ENCODE measurements at places on chromosomes 2 and 18.

DNA sequence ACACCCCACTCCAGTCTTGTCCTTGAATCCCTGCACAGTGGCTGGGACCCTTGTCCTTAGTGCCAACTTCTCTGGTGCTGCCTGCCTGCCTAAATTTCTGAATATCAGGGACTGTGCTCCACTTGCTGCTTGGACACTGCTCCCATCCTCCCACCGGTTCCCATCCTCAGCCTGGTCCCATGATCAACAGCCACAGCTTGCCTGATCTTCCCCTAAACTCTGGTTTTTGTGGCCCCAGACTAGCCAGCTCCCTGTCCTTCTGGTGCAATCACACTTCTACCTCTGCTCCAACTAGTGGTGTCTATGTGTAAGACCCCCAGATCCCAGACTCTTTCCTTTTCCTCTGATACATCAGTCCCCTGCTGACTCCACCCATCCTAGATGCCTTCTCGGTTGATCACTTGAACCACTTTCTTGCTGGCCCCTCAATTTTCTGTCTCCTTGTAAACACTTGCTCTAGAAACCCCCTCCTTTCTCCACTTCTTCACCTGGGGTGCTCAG, 37.2 kb upstream of the POLE4 start:
- no peak for DNase-seq

- no peak for DNase-seq
Observed at GRCh38 chr2:164110515-164110914, 374.7 kb upstream of the FIGN start.

DNA sequence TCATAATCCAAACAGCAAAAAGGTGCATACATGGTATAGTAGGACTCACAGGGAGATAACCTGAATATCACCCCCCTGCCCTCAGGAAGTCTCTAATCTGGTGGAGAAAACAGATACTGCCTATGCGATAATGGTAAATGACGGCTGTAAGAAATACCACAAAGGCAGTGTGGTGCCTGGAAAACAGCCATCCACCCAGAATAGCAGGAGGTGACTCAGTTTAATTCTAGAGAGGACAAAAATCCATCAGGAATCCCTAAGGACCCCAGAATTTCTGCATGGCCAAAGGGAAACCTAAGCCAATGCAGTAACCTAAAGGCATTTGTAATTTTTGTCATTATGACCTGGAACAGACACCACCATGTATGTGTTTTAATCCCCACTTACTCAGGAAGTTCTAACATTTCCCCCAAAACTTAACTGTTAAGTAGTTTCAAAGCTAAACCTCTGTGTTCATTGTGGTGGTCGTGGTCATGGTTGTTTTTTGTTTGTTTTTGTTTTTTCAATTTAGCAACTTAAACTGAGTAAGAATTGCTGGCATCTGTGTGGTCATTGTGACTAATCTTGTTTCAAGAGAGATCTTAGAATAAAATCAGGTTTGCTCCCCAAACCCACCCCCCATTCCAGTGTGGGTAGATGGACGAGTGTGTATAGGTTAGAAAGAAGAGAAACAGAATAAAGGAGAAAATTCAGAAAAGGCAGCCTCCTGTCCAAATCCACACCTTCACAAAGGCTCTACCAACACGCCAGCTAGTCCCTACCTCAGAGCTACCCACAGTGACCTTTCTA, 121.5 kb upstream of the CDCA7 start:
- DNase-seq: no peak

DNA sequence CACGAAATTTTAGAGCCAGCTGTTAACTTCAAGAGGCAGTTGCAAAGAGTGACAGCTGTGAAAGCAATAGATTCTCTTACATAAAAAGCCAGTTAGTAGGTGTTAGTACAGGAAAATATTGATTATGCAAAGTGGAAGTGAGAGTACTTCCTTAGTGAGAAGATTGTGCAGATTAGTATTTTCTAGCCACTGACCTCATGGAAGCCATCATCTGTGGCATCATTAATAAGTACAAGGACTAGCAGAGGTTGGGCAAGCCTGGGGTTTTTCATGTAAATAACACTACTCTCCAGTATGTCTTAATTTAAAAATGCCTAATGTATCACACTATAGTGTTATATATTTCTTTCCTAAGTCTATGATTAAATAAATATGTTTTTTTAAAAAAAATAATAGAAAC, 166.2 kb upstream of the DTNA start:
- DNase-seq: no peak

GRCh38 chr2:28471214-28471613, 24.6 kb upstream of the PLB1 start:
- no peak for DNase-seq

- no peak for DNase-seq
Observed at GRCh38 chr2:187842978-187843847, 289.0 kb upstream of the TFPI start.

DNA sequence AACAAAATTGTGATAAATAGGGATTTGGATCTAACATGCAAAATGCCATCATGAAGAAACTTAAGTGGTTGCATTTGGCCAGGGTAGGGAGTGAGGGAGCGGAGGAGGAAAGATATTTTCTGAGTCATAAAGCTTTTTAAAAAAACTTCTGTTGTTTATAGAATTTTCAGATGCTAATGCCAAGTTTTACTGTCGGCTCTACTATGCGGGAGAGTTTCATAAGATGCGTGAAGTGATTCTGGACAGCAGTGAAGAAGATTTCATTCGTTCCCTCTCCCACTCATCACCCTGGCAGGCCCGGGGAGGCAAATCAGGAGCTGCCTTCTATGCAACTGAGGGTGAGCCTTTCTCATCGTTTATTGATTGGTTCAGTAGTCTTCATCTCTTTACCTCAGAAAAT, 56.0 kb upstream of the PTH2R start:
- DNase-seq: no peak

GRCh38 chr2:197240421-197241041, 70.0 kb downstream of the ANKRD44 start:
- no peak for DNase-seq

DNA sequence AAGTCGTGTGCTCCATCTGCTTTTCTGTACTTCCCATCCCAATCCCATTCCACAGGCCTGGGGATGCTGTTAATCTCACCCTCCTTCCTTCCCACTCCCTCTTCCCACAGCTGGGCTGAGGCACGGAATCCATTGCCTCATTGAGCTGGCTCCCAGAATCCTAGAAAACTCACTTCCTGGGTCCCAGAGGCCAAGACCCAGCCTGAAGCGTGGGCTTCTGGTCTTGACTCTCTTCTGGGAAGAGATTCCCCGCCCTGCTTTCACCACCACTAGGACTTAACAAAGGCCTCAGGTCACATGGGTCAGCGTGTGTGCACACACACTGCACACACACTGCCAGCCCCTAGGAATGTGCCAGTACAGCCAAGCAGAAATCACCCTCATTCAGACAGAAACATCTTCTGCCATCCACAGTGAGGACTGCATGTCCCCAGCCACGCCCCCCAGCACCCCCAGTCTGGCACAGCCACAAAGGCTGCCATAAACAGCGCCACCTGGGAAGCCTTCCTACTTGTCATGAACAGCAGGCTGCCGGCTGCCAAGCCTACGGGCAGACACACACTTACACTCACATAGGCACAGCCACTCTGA, 165.8 kb downstream of the TNS1 start:
- no peak for DNase-seq

- no peak for DNase-seq
Observed at GRCh38 chr2:197284956-197285355, 25.6 kb downstream of the ANKRD44 start.

GRCh38 chr2:239393941-239394340, 6.9 kb downstream of the HDAC4 start:
- no peak for DNase-seq

- no peak for DNase-seq
Observed at GRCh38 chr2:236552581-236553363, 16.9 kb upstream of the ACKR3 start.

DNA sequence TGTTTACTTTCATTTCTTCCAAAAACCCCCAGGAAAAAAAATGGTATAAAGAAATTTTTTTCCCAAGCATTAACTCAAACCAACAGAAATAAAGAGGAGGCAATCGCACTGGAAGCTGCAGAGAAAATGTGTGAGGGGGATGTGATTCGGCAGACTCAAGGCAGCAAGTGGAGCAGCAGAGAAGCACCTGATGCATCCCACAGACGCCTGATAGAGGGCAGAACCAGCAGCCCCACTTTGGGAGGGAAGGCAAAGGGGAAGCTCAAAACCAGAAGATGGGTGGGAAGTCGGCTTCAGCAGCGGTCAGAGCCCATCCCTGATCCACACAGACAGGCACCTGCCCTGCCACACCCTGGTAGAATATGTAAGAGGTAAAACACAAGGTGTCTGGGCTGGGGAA, 12.6 kb downstream of the FTCDNL1 start:
- no peak for DNase-seq

DNA sequence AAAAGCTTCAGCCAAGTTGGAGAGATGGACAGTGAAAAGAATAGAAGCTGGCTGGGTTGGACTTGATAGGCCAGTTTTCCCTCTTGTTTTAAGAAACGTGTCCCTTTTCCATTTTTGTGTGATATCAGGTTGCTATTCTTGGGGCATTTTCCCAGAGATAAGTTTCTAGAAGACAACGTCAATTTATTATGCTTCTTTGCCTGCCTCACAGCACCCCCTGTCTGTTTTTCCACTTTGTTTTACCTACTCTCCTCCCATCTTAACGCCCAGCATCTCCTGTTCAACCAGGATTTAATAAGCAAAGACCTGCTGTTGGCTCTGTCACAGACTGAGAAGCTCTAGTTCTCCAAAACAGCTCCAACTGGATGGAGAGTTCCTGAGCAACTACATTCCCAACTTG, 317.8 kb upstream of the ZNF521 start:
- no peak for DNase-seq

GRCh38 chr2:200593905-200594304, 8.1 kb downstream of the AOX1 start:
- no peak for DNase-seq

DNA sequence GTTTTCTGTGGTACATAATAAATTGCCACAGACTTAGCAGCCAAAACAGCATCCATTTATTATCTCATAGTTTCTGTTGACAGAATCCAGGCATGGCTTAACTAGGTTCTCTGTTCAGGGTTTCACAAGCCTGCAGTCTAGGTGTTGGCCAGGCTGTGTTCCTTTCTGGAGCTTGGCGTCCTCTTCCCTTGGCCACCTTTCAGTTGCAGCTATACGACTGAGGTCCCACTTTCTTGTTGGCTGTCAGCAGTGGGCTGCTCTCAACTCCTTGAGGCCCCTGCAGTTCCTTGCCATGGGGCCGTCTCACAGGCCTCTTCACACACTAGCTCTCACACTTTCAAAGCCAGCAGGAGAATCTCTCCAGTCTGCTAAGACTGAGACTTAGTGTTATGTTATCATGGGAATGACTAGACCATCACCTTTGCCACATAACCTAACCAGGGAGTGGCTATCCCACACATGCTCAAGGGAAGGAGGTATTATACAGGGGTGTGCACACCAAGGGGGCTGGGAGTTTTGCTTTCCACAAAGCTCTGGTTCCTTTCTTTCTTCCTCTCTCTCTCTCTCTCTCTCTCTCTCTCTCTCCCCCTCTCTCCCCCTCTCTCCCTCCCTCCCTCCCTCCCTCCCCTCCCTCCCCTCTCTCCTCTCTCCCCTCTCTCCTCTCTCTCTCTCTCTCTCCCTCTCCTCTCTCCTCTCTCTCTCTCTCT, 15.8 kb downstream of the RIOK3 start:
- no peak for DNase-seq

DNA sequence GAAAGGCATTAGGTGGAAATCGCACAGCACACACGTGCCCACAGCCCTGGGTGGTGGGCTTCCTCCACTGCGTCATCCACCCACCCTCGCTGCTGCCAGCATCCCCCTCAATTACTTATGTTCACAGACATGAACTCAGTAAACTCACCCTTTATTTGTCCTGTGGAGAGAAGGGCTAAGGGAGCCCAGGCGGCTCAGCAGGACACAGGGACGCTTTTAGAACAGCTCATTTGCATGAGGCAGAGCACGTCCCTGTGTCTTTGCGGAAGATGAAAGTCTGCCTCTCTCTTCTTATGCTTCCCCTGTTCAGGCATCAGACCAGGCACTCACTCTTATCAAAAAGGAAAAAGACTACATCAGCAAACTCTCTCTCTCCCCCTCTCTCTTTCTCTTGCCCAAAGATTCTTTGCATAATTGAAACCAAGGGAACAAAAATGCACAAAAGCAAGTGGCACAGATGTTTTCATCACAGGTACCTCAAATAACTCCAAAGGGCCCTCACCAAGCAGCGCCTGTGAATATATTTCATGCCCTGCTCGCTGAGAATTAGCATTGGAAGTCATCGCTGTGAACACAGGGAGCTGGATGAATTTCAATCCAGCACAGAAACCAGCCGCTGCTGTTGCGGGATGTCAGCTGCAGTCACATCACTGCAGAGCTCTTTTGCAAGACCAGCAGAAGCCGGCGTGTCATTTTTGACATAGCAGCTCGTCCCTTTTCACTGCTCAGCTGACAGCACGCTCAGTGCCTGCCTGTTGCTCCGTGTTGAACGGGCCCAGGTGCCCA, 376.3 kb upstream of the MYT1L start:
- DNase-seq: no peak

DNA sequence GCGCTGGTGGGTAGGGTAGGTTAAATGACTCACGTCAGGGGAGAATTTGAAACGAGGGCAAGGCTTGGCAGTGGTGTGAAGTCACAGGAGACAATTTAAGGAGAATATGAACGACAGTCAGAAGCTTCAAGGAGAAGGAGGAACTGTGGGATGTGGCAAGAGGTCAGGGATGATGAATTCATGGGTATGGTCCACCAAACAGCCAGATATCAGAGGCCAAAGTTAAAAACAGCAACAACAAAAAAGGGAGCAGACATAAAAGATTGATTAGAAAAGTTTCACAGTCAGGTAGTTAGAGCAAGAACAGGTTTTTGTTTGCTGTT, 1.4 kb upstream of the ZNF396 start:
- DNase-seq: no peak

- DNase-seq: no peak
Observed at GRCh38 chr18:24176727-24177416, 38.0 kb downstream of the CABYR start.

GRCh38 chr2:158968396-158969161, at the start of gene TANC1:
TANC1 (plus strand) TSS chr2:158968640; CDS start chr2:159065911, 97,271 bp downstream.
- DNase-seq: peak; percentile 40

DNA sequence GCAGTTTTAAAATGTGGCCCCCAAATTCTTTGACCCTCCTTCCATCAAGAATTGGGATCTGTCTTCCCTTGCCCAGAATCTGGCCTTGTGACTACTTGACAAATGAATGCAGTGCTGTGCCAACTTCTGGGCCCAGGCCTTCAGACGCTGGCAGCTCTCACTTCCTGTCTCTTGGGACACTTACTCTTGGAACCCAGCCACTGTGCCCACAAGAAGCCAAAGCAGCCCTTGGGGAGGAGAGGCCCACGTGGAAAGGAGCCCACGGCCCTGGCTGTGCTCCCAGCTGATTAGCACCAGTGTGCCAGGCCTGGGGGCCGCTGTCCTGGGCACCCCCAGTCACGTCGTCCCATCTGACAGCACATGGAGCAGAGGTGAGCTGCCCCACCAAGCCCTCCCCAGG, 56.6 kb downstream of the RPL37A start:
- DNase-seq: no peak

- DNase-seq: no peak
Observed at GRCh38 chr2:8090748-8091700, 590.8 kb upstream of the ID2 start.

- DNase-seq: no peak
Observed at GRCh38 chr2:54920660-54921059, 129.6 kb downstream of the RTN4 start.

Data from central memory CD4-positive, alpha-beta T cell (primary cell).